Left renal pelvis (tissue), 4 donors: ENCODE measurements at places on chromosomes 2 and 18. TPM values are rescaled to one million over a fixed set of nuclear protein-coding genes. Genes with fewer than 3 reads are reported as not detected.

The ALPI gene
- not detected for polyA plus RNA-seq

The CAVIN2 gene
- polyA plus RNA-seq = 47.6 TPM

The G6PC2 gene
- polyA plus RNA-seq = 0.20 TPM

The PPP1R1C gene
- polyA plus RNA-seq = 2.9 TPM

The SCYGR1 gene
- polyA plus RNA-seq = not detected

The LBX2 gene
- 2.2 TPM for polyA plus RNA-seq

The MC2R gene
- polyA plus RNA-seq = not detected

The RMDN2 gene
- 10.5 TPM for polyA plus RNA-seq

The SPC25 gene
- 24.3 TPM for polyA plus RNA-seq

The LHCGR gene
- polyA plus RNA-seq = 0.40 TPM

The CIB4 gene
- not detected for polyA plus RNA-seq

The FAP gene
- 15.4 TPM for polyA plus RNA-seq

The TMEM247 gene
- polyA plus RNA-seq = not detected

The SIX2 gene
- 26.4 TPM for polyA plus RNA-seq

The ALKAL2 gene
- polyA plus RNA-seq = 4.6 TPM

The SLC5A7 gene
- polyA plus RNA-seq = 0.79 TPM

The DYNC1I2 gene
- polyA plus RNA-seq = 163 TPM

The ZSWIM2 gene
- not detected for polyA plus RNA-seq

The CFC1 gene
- polyA plus RNA-seq = 0.18 TPM

The DCTN1 gene
- polyA plus RNA-seq = 112 TPM

The EMILIN2 gene
- polyA plus RNA-seq = 12.4 TPM
